Left renal cortex interstitium (tissue), 4 donors: ENCODE measurements at places on chromosomes 4 and X. TPM values are rescaled to one million over a fixed set of nuclear protein-coding genes. Genes with fewer than 3 reads are reported as not detected.

- DNase-seq, result no peak
Measured at GRCh38 chr4:6270636-6271121, 1.0 kb downstream of the WFS1 start.

GRCh38 chr4:72295966-72296557 is 264.3 kb downstream of the NPFFR2 start:
- no peak for DNase-seq

- DNase-seq, result no peak
Measured at GRCh38 chr4:145873901-145874300, 64.7 kb downstream of the ZNF827 start.

F11 gene
- polyA plus RNA-seq, result 5.1 TPM

DNA sequence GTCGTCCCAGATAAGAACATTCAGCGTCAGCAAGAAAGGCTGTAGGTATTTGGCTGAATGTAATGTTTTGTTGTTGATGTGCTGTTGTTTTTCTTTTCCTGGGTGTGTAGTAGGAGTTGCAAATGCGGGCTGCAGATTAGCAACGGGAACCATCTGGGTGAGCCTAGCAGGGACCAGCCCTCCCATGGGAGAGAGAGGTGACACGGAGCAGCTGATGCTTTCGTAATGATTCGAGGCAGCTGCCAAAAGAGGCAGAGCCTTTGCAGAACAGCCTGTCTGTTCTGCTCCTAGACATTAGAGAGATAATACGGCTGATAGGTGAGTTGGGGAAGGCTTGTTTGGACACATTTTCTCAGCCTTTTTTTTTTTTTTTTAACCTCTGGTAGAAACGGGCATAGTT is 25.3 kb downstream of the ARSF start:
- no peak for DNase-seq

DNA sequence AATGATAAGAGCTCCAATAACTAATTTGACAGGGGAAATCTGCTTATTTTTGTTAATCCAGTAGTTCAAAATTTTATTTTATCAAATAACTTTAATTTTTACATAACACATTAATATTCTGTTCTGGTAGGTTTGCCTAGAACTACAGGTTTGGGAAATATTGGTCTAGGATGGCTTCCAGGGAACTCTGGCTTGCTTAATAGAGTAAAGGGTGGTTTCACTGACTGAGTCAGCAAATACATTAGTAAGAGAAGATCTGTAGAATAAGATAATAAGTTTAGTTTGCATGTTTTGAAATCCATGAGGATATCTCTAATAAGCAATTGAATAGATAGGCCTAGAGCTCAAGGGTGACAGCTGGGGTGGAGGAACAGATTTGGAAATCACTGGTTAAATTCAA is 500.7 kb downstream of the ZNF674 start:
- no peak for DNase-seq

DNA sequence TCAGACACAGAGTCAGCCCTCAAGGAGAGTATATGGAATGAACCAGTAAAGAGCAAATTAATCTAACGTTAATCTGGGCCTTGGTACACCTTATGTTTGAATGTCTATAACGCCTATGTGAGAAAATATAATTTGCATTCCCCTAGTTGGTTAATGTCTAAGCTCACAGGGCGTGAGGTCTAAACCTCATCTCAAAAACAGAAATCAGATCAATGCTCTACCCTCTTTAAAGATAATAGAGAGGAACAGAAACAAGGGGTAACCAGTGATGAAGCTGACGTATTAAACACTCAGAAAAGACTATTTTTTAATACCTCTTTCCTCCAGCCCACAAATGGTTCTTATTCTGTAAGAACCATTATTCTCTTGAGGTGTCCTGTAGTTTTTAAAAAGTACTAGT is 369.2 kb upstream of the NOCT start:
- DNase-seq, result no peak

DNA sequence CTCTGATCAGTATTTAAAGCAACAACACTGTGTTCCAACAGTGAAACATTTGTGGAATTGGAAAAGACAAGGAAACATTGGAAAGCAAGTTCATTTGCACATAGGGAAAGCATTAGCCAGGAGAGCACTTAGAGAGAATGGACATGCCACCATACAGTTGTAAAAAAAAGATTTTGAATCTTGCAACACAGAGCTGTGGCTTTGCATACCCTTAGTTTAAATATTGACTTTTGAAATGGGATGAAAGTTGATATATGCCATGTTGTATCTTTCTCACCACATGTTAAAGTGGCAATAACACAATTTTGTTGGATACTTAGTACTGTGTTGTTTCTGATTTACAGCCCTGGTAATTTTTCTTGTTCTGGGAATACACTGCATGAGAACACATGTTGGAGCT is 208.1 kb downstream of the BMPR1B start:
- DNase-seq, result no peak

- DNase-seq, result no peak
Measured at GRCh38 chrX:19723427-19723826, 164.0 kb downstream of the SH3KBP1 start.

DNA sequence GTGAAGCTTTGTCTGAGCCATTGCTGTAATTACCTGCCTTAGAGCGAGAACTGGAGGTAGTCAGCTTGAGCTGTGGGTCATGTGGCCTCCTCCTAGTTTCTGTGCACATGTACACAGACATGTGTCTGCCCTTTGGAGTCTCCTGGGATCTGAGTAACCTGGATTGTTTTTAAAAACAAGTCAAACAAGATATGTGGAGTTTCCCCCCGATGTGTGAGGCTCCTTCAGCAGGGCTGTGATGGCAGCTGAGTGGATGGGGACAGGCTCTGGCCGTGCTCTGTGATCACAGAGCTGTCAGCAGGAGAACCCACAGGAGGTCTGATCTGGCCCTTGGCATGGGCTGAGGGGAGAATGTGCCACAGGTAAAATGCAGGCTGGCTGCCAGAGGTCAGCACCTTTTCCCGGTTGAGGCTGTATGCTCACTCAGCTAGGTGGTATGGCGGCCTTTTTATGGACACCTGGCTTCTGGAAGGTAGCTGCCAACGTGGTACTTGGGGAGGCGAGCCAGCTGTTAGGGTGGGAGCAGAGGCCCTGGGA is 38.4 kb downstream of the NOP14 start:
- DNase-seq, result no peak

DNA sequence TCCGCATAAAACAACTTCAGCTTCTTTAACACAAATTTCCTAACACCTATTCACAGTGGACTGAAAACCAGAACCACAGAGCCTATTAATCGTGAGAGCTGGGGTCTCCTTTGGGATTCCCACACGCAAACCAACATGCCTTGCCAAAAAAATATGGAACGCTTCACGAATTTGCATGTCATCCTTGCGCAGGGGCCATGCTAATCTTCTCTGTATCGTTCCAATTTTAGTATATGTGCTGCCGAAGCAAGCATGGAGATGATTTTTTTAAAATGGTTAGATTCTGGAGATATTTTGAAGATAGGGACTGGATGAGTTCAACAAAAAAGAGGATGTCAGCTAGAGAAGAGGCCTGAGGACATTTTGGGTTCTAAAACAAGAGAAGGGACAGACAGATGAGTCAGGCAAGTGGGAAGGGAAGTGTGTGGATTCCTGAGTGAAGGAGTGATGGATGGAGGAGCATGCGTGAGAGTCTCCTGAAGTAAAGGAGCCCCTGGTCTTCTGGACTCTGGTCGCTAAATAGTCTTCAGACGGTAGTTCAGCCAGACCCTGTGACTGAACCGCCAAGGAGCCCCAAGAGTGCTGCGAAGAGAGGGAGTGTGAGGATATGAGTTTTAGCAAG is 9.5 kb upstream of the GATA1 start:
- no peak for DNase-seq

DNA sequence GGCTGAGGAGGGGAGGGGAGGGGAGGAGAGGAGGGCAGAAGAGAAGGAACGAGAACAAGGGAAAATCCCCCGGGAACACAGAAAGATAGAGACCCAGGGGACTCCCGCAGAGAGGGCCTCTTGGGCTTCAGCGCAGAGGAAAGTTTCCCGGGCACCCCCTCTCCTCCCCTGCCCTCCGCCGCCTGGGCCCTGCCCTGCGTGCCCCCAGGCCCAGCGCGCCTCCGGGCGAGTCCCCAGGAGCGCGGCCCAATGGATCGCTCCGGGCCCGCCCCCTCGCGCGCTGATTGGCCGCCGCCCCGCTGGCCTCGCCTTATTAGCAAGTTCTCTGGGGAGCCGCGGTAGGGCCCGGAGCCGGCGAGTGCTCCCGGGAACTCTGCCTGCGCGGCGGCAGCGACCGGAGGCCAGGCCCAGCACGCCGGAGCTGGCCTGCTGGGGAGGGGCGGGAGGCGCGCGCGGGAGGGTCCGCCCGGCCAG is at the start of gene MSX1:
Gene MSX1, plus strand, starts transcription at position 341 of the 474 bp plus-strand sequence. CDS start 235 bp downstream, outside the sequence.
- DNase-seq, result no peak

GRCh38 chr4:34250562-34250961 is 1993.8 kb downstream of the ARAP2 start:
- no peak for DNase-seq
